ENCODE measurements at places on chromosomes 1 and 21.

DNA sequence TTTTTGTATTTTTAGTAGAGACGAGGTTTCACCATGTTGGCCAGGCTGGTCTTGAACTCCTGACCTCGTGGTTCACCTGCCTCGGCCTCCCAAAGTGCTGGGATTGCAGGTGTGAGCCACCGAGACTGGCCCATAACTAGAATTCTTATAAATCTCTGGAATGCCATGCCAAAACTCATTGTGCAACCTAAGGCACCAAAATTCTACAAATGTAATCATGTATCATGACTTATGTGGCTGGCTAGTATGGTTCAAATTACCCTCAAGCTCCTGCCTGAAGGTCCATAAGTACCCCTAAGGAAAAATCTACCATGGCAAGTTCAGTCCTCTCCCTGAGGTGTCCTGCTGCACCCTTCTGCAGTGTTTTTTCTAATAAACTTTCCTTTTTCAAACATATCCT, 63.8 kb upstream of the CSF1 start:
- DNase-seq = no peak

- peak; percentile 72 for DNase-seq
Observed at GRCh38 chr1:180192172-180192571, 37.5 kb downstream of the QSOX1 start.

- DNase-seq = no peak
Observed at GRCh38 chr1:24292103-24292502, 27.1 kb upstream of the GRHL3 start.

- DNase-seq = no peak
Observed at GRCh38 chr1:22283596-22283995, 140.7 kb upstream of the WNT4 start.

DNA sequence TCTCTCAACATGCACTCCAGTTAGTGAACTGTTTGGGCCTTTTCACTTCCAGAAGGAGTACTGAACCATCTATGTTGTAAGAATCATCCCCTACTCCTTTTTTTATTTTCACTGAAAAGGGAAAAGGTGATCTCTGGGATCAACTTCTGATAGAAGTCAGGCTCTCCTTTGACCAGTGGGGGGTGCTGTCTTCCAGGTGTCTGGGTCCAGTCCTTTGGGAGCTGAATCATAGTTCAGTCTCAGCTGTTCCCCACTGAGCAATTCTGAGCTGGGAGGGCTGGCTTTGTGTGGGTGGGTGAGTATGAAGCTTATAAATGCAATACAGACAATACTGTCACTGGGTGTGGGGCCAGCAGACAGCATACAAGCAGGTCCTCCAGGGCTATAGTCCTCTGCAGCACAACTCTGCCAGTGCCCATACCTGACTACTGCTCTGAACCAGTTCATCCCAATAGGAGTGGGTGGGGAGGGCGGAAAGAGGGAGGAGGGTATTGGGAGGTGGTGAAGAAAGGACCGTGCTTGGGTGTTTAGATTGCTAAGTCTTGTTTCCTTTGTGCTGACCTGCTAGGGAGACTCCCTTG, 12.5 kb upstream of the SARS1 start:
- peak; percentile 26 for DNase-seq

GRCh38 chr1:220803401-220804201, 16.9 kb downstream of the MTARC1 start:
- DNase-seq = no peak

GRCh38 chr1:109782514-109782913, 18.8 kb upstream of the EPS8L3 start:
- DNase-seq = no peak

Data from posterior cingulate gyrus (tissue), 11 donors.